Non-pigmented ciliary epithelial cell (primary cell): ENCODE measurements at places on chromosomes 2 and 18.

GRCh38 chr18:8603663-8604520 lies 5.3 kb upstream of the RAB12 start:
- no peak for DNase-seq

- DNase-seq: peak; percentile 79
Observed at GRCh38 chr2:217399291-217399690, 539.4 kb upstream of the TNP1 start.

DNA sequence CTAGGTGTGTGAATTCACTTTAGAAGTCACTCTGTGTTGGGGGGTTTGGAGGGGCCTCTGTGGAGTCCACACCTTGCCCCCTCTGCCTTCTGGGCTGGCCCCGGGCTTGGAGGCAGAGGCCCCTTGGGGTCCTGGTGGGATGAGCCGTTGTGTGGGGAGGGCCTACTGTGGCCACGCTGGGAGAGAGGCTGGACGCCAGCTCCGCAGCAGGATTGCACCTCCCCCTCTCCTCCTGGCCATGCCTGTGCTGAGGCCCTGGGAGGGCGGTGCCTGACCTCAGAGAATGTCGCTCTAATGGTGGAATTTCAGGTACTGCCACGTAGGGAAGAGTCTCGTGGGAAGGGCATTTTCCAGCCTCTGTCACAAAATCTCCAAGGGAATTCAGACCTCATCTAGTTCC lies 237.0 kb downstream of the ATAD2B start:
- no peak for DNase-seq

GRCh38 chr2:1850031-1850430 lies 105.7 kb upstream of the PXDN start:
- DNase-seq: no peak

DNA sequence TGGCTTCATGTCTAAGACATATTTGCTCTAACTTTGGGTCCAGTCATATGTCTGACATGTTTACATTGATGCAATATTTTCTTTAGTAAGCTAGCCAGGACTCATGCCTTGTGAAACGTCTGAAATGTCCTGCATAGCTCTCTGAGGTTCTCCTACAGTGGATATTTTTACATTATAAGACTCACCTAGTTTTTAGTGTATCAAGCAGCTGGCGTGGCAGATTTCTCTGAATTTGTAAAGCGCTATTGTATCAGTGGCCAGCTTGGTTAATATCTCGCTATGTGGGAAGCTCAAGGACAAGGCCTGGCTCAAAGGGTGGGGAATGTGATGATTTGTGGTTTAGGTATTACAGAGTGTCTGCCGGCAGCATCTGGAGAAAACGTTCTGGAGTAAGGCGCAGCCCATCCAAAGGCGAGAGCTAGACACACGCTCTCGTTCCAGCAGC lies 164.3 kb downstream of the LTBP1 start:
- no peak for DNase-seq

GRCh38 chr18:52391810-52392559 lies 52.0 kb downstream of the DCC start:
- no peak for DNase-seq

DNA sequence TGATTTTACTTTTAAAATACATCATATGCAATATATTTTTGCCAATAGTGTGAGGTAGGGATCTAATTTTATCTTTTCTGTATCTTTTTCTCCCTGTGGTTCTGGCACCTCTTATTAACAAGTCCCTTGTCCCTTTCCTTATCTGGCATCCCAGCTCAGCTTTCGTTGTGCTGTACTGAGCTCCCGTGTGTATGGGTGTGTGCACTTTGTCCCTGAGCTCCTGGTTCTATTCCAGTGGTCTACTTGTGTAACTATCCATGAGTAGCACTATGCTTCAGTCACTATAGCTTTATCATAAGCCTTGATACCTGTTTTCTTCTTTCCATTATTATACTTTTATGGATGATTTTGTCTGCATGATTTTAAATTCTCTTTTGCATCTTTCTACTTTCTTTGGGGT lies 401.4 kb upstream of the POU3F3 start:
- DNase-seq: no peak

GRCh38 chr18:5966514-5966913 lies 71.2 kb upstream of the TMEM200C start:
- no peak for DNase-seq

GRCh38 chr2:170926743-170927297 lies 2.2 kb upstream of the GORASP2 start:
- no peak for DNase-seq

DNA sequence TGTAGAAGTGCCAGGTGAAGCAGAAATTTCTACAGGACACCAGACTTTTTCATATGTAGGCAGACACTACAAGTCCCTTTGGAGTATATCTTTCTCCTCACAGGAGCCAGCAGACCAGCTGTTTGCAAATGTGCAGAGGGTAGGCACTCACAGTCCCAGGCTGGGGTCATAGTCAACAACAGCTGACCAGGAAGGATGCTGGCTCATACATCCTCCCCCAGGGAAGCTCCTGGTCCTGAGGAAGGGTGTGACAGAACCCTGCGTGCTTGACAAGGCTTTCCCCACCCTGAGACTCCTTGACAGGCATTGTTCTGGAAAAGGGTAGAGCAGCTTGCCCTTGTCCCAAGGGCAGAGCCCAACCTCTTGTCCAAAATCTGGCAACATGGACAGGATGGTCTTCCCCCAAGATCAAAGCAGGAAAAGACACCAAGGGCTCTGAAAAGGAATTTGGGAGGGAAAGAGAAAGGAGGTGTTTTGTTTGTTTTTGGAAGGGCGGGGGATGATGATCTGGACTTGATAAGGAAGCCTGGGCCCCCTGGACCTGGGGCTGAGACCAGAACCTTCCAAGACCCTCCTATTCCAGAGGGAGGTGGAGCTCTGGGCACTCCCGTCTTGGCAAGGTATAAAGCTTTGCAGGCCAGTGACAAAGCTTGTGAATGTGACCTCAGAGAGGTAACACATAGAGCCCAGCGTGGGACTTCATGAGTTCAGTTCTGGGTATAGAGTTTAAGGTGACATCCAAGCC lies 87.1 kb downstream of the GFPT1 start:
- no peak for DNase-seq

- DNase-seq: no peak
Observed at GRCh38 chr2:163641986-163642385, 93.8 kb downstream of the FIGN start.

GRCh38 chr2:221554769-221555493 lies 17.2 kb downstream of the EPHA4 start:
- DNase-seq: no peak

- DNase-seq: no peak
Observed at GRCh38 chr2:151878655-151879563, 50.7 kb upstream of the ARL5A start.

DNA sequence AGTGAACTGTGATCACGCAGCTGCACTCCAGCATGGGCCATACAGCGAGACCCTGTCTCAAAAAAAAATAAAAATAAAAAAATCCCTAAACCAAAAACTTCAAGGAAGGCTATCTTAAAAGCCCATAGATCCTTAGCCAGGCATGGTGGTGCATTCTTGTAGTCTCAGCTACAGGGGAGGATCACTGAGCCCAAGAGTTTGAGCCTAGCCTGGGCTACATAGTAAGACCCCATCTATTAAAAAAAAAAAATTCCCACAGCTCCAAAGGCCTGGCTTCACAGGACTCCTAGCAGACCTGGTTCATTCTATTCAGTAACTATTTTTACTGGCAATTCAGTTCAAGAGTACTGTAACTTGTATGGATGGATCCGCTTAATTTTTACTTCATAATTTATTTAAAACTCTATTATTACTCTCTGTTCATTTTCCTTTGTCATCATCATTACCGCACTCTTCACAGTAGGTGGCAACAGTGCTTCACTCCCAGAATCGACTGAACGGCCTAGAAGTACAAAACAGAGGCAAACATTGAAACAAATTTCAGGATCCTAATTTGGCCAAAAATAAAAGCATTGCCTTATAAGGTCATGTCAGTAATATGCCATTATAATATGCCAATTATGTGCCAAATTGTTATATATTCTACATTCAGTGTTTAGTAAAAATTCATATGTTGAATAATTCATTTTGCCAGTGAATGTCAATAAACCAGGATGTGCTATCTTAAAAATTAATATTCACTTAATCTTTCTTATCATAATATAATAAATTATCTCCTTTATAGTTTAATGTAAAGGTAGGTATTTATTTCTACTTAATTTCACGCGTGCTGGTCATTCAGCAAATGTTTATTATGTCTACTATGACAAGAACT lies 14.3 kb upstream of the STAM2 start:
- DNase-seq: no peak

DNA sequence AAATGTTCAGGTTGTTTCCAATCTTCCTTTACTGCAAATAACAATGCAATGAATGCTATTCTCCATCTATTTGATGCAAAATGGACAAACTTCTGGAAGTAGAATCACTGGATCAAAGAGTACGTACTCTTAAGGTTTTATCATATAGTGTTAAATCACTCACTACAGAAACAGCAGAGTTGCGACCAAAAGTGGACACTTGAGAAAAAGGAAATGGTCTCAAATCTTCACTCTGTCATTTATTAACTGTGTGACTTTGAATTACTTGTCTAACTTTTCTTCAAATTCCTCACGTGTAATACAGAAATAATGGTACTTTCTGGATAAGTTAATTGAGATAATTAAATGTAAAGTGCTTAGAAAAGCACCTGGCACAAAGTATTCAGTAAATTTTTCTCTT lies 78.1 kb downstream of the CERKL start:
- no peak for DNase-seq

DNA sequence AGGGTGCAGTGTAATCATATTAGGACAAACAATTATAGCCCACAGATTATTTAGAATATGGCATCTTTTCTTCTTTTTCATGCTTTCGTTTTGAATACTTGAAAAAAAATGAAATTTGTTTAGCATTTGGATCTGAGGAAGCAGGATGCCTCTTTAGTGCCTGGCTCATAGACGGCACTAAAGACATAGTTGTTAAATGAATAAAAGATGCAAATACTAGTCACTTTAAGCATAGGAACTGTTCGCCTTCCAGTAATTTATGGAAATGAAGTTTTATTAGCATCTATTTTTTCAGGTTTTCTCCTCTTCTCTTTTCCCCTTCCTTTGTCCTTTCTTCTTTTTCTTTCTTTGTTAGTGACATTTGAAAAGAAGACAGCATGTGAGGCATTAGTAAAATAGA lies 80.4 kb downstream of the CHST9 start:
- DNase-seq: no peak

- DNase-seq: no peak
Observed at GRCh38 chr2:231807020-231807419, 20.8 kb downstream of the COPS7B start.

- no peak for DNase-seq
Observed at GRCh38 chr2:200740907-200741306, 70.8 kb upstream of the BZW1 start.

DNA sequence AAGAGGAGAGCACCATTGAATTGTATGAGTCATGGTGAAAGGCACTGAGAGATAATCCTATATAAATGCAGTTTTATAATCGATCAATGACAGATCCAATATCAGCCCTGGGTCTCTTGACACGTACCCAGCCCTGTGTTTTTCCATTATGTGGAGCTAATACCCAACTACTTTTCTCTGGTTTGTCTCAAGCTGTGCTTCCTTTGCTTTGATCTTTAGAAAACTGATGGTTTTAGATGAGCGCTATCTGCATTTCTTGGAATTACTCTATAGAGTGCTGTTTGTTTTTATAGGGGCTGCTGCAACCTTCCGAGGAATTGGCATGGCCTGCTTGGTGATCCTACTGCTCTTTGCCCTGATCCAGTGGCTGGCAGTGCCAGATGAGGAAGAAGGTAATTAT lies 45.0 kb downstream of the NEMP2 start:
- no peak for DNase-seq
